Islet precursor cell (in vitro differentiated cells): ENCODE measurements at places on chromosomes 7 and 10.

GRCh38 chr10:69867699-69868558, 66.2 kb downstream of the COL13A1 start:
- no peak for DNase-seq

DNA sequence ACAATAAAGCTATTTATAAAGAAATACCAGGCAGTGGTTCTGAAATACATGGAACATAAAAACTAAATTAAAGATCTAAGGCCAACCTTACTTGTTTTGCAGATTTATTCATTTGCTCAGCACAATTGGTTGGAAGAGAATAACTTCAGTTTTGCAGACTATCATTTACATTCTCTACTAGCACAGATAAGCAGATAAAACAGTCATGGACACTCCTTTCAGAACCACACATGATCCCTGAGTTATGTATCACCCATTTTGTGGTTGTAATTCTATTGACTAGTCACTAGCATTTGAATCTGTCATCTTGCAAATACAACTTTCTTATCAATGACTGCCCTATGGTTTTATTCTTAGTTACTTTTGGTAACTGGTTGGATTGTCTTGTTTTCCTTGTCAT, 45.1 kb downstream of the PRKAR2B start:
- no peak for DNase-seq

- no peak for DNase-seq
Measured at GRCh38 chr7:138625849-138626230, 75.3 kb downstream of the SVOPL start.

GRCh38 chr7:69282946-69283345, 315.3 kb upstream of the AUTS2 start:
- no peak for DNase-seq

GRCh38 chr7:36306722-36307121, 82.9 kb upstream of the ANLN start:
- DNase-seq: no peak
